Activated CD4-positive, alpha-beta T cell treated with anti-CD3 and anti-CD28 coated beads for 24 hours (primary cell): ENCODE measurements at places on chromosomes 4 and X.

DNA sequence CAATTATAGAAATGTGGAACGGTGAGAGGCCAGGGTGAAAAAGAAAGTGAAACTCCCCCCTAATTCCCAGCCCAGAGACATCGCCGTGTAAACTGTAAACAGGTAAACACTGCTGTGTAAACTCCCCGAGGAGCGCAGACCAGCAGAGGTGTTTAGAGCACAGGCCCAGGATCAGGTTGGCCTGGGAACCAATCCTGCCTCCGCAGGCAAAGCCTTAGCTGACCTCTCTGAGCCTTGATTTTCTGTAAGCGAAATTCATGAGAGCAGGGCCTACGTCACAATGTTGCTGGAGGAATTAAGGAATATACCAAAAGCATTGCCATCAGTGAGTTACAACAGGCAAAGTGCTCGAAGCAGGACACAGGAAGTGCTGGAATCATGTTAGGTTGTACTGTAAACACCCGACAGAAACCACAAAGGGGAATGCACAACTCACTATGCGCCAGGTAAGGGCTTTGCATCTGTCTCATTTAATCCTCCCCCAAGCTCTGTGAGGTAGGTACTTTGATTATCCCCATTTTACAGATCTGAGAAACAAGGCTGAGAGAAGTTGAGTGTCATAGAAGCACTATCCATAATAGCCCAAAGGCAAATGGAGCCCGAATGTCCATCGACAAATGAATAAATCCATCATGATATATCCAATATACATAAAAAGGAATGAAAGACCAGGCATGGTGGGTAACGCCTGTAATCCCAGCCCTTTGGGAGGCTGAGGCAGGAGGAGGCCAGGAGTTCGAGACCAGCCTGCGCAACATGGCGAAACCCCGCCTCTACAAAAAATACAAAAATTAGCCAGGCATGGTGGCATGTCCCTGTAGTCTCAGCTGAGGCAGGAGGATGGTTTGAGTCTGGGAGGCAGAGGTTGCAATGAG is 30.7 kb upstream of the KIAA0232 start:
- DNase-seq, result no peak

DNA sequence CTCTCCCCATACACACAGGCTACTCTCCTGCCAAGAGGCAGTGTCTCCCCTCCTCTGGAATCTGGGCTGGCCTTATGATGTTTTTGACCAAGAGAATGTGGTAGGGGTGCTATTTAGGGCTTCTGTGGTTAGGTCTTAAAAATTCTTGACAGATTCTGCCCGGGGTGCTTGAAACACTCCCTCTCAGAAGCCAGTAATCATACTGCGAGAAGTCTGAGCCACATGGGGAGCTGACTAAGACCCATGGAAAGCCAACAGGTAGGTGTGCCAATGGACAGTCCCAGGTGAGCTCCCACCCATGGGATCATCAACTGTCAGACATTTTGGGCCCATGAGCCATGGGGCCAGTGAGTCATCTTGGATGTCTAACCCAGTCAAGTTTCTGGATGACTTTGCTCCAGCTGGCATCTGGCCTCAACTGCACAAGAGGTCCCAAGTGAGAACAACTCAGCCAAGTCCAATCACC is 315.7 kb downstream of the FBXW7 start:
- DNase-seq, result no peak

- no peak for DNase-seq
Measured at GRCh38 chrX:63428348-63428747, 77.2 kb upstream of the SPIN4 start.

- DNase-seq, result no peak
Measured at GRCh38 chr4:187550256-187550950, 445.2 kb upstream of the ZFP42 start.

- no peak for DNase-seq
Measured at GRCh38 chr4:25484243-25484721, 107.2 kb downstream of the ANAPC4 start.

GRCh38 chrX:17560385-17560784 is 176.9 kb upstream of the SCML1 start:
- no peak for DNase-seq

- DNase-seq, result no peak
Measured at GRCh38 chr4:5478169-5478568, 230.2 kb downstream of the EVC2 start.
